NCI-H2081 treated with DMSO at 0.1 percent for 48 hours (cell line): ENCODE measurements at places on chromosomes 5 and 9.

DNA sequence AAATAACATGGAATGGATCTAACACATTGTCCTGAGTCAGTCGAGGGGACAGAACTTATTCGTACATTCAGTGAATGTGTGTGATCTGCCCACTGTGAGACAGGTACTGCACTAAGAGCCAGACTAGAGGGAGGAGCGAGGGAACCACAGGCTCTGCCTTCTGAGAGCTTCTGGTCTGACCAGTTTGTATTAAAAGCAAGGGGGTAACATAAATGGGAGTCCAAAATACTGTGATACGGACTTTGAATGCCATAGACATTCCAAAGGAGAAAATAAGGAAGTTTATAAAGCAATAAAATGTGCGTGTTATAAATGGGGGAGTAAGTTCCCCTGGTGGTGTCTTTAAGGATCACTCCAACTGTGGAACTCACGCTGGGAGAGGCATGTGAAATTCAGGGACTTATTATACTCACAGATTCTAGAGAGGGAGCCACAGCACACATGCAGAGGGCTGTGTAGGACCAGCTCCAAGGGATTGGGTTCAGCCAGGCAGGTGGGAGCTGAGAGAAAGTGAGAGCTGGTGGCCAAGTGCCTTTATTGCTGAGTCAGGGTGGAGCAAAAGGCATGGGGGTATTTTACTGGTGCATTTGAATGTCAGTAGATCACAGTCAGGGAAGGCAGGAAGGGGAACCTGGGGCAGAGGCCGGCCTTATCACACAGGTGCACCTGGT is 186.5 kb upstream of the WWC1 start:
- no peak for DNase-seq

- DNase-seq, result no peak
Observed at GRCh38 chr9:116157436-116158138, 4.0 kb downstream of the PAPPA start.

DNA sequence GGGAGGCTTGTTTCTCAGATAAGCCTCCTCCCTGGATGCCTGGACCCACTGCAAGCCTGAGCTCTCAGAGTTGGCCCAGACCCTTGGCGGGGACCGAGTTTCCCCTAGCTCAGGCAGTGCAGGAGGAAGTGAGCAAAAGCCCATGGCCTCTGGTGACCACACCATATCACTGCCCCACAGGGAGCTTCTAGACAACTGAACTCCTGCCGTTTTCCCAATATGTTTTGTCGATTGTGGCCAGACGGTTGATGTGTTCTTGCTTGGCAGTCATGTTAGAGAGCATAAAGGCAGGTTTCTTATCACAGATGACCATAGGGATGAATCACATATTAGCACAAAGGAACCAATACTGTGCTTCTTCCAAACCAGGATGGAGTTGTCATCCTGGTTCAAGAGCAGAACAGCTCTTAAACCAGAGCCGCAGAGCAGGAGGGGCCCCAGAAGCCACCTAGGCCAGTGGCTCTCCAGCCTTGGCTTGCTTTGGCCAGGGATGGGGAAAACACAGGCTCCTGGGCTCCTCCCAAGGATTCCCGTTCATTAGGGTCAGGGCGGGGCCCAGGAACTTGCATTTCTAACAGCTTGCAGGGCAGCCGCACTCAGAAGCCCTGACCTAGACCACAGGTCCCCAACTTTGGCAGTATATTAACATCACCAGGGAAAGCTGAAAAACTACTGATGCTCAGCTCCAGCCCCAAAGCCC is 113.1 kb upstream of the TBC1D2 start:
- no peak for DNase-seq

- no peak for DNase-seq
Observed at GRCh38 chr9:131396626-131397025, 2.7 kb downstream of the PRRC2B start.

DNA sequence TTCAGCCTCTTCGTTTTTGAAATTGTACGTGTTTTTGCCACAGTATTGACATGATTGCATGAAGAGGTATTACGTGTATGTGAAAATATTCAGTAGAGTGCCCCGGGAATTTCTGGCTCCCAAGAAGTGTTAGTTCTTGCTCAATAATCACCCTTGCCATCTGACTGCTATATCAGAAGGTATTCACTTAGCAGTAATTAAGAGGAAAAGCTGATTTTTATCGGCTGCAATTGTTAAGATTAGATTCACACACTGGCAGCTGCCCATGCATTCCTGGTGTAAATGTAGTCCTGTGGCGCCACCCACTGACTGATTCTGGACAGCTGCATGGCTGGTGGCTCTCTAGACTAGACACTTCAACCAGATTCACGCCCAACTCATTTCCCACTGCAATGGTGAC is 440.1 kb upstream of the ADAMTS16 start:
- no peak for DNase-seq

GRCh38 chr5:88539026-88539425 is 270.4 kb upstream of the TMEM161B start:
- no peak for DNase-seq

GRCh38 chr9:112180387-112180881 is 5.3 kb upstream of the SUSD1 start:
- DNase-seq, result no peak

DNA sequence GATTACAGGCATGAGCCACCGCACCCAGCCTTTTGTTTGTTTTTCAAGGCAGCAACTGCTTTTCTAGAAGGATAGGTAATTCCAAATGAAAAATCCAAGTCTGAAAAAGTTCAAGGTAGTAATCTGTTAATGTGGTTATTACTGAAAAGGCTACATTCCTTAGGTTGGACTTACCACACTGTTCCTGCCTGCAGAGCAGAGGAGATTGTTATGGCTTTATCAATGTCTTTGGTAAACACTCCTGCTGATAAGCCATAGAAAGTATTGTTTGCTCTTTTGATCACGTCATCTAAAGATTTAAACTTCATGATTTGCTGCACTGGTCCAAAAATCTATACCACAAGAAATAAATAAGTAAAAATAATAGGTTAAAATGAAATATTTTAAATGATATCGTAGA is 43.4 kb downstream of the ALDH1A1 start:
- DNase-seq, result no peak

DNA sequence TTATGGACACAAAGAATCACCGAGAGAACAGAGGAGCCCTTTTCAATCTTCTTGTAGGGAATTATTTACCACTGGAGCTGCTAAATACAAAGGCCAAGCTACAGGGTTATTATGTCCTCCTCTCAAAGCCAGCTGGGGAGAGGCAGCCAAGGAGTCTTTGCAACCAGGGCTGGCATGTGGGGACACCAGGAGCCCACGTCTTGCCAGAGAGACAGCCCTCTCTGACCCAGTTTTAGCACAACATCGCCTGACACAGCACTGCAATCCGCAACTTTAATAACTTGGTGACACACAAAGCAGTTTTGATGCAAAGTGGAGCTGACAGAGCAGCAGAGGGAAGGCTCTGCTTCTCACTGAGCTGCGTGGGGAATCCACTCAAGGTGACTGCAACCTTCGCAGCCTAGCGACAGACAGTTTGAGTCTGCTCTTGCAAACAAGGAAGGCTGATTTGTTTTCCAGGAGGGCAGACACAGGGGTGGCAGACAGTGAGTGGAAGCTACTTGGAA is 33.6 kb downstream of the TLR4 start:
- DNase-seq, result no peak

- DNase-seq, result no peak
Observed at GRCh38 chr9:6711403-6711802, 46.4 kb upstream of the KDM4C start.

DNA sequence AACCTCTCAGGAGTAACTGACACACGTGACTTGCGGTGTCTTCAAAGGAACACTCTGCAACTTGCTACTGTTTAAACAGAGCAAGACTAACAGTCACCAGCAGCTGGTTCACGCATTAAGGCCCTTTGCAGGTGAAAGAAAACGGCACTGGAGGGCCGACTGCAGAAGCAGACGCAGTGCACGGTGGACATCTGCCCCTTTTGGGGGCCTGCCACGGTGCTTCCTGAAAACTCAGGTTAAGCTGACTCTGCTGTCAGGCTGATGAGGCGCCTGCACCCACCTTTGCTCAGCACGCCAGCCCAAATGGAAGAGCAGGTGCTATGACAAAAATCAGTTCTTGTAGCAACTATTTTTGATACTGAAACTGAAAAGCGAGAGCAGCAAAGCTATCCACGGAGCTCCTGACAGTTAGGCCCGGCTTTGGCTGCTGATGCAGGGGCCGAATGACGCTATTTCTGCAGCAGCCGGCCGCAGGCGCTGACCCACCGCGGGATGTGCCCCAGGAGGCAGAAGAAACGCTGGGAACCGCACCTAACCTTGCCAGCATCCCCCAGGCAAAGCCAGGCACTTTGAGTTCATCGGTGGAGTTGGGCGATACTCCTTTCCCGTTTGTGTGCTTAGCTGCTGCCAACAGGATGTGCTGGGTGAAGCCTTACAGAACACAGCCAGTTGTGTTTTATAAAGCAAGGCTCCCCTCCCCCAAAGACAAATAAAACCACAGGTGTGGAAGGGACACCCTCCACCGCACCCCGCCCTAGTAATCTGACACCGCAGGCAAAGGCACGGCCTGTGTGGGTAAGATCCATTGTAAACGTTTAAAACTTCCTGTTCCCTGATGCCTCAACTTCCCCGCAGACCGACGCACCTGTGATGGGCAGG is 21.1 kb upstream of the TERT start:
- peak; percentile 99 for DNase-seq

DNA sequence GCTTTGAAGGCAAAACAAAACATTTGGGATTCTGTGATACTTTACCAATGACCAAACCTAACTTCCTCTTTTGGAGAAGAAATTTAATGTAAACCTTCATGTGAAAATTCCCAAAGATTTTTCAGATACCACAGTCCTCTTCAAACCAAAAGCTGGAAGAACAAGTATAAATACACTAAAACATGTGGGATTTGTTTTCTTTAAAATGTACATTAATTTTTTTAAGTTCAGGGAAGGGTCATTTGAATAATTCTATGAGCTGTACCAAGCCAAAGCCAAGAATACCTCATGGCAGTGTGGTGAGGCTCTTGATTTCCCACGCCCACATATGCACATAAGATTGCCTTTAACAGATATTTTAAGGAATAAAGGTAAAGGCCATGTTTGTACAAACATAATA is 28.4 kb upstream of the ITGA1 start:
- no peak for DNase-seq

GRCh38 chr5:89086390-89087086 is 203.6 kb upstream of the MEF2C start:
- DNase-seq, result no peak

DNA sequence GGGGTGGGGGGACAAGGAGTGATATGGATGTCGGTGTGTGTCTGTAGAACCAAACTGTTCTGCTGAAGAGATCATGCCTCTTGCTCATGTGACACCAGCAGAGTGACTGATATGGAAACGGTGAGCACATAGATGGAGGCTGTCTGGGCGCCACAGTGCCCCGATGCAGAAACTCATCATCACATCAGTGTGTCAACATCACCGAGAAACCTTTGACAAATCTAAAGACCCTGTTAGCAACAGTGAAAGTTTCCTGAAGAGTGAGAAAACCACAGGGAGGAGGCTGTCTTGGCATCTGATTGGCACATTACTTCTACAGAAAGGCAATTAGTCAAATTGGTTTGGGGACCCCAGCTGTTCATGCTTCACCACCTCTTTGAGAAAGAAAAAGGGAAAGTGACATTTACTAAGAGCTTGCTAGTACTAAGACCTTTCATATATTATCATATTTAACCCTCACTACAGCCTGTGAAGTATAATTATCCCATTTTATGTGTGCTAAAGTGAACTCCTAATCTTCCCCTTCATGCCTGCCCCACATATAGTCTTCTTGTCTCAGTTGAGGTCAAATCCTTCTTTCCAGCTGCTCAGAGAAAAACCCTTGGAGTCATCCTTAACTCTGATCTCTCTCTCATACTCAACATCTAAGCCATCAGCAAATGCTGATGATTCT is 25.6 kb downstream of the CSF2 start:
- DNase-seq, result no peak

DNA sequence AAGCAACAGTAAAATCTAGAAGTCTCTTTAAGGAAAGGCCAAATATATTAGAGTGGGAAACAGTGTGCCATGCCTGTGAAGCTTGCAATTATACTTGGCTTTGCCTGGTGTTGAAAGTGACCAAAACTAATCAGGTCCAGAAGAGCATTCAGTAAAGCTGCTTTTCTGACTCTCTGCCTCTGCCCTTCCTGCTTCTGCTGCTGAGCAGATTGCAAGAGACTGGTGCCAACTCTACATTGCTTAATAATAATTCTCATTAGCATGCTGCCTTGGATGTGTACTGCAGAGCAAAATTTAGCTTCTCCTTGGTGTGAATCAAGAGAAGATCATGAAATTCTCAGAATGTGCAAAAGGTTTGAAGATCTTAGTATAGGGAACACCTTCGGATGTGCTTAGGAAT is 120.4 kb upstream of the RFX3 start:
- DNase-seq, result no peak

DNA sequence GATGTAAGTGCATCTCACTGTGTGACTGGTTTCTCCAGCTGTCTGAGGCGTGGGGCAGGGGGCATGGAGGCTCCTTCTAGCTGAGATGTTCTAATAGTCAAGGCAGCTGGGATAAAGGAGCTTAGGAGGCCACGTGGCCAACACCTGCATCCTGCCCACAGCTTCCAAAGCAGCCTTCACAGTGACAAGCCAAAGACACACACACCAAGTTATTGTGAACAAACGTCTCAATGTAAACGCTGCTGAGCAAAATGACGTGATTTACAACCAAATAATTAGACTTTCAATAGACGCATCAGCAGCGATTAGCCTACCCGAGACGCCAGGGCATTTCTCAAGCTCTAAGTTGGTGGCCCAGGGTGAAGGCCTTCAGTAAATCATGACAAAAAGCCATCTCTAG is 23.2 kb upstream of the SLC25A51 start:
- DNase-seq, result no peak

- no peak for DNase-seq
Observed at GRCh38 chr9:89496645-89497256, 1.2 kb downstream of the SEMA4D start.

GRCh38 chr5:39622281-39622680 is 197.5 kb upstream of the DAB2 start:
- no peak for DNase-seq

DNA sequence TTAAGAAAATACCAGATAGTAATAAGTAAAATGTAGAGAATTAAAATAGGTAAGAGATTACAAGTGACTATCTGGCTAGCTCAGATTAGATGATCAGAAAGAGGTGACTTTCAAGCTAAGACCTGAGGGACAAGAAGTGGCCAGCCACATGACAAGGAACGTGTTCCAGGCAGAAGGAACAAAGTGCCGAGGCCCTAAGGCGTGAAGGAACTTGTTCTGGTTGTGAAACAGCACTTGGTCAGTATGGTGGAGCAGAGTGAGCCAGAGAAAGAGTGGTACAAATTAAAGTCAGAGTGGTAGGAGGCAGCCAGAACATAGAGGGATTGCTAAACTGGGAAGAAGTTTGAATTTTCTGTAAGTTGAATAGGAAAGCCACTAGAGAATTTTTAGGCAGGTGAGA is 73.6 kb downstream of the ADRB2 start:
- no peak for DNase-seq

DNA sequence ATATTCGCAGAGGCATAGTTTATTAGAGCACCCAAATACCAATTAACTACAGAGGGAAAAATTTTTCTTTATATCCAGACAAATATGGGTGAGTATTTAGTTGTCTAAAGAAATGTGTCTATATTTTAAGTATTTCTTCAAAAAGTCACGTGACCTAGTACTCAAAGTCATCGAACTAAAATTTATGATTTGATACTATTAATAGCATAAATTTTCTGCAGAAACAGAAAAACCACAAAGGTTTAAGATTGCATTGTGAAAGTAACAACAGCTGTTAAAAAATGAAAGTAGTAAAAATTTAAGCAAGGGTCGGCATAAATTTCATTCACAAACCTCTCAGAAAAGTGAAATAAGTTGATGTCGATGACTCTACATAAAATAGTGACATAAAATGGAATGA is 323.9 kb upstream of the RORB start:
- no peak for DNase-seq

- no peak for DNase-seq
Observed at GRCh38 chr5:27208051-27208450, 169.7 kb upstream of the CDH9 start.
